ENCODE measurements at places on chromosomes 3 and 15.

DNA sequence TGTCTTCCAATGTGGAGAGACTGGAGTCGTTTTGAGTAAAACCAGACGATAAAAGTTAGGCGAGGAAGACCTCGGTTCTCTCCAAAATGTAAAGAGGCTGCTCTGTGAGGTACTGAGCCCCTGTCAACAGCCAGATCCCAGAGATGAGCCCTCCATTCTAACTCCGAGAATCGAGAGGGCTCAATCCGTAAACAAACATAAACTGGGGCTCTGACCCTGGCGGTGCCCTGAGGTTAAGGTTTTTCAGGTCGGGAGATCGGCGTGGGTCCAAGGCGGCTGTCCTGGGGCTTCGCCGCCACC, 417 bp downstream of the TBCCD1 start:
- no peak for DNase-seq

DNA sequence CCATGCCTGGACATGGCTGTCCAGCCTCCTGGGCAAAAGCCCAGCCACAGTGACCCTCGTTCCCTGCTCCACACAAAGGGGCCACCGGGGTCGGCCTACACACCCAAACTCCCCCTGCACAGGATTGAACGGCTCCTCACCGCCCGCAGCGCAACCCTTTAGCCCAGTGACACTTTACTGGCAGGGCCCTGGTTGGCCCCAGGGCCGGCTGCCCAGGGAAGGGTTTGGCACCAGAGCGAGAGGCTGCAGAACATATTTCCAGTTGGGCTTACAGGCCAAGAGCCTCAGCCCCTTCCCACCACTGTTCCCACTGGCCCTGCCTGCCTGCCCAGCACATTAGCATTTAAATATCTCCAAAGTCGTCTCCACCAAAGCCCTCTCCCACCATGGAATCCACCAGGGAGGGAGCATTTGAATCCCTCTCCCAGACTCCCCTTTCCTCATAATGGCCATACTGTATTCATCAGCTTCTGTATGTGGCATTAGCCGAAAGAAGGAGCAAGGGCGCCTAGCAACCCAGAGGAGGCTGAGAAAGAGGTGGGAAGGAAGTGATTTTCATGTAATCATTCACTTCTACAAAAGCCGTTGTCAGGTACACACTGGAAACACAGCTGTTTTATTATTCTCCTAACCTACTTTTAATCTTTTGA, 85.4 kb downstream of the SLC6A11 start:
- no peak for DNase-seq

GRCh38 chr3:184786280-184786941, 25.6 kb upstream of the VPS8 start:
- DNase-seq, result peak; percentile 42

DNA sequence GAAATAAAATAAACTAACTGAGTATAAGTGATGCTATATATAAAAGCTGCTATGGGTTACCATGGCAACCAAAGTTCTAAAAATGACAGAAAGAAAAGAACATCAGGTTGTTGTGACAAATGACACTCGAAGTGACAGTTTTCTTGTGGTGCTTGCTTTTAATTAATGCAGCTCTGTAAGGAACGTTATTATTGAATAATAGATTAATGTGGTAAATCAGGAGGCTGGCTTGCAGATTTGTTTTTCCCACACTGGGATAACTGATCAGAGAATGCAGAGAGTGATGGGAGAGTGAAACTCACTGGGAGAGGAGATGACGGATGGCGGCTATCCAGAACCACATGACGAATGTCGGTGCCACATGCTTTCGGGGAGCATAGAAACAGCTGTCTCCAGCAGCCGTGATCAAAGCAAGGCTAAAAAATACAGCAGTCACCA, 207.0 kb upstream of the ATP10A start:
- DNase-seq, result no peak

- no peak for DNase-seq
Observed at GRCh38 chr15:70995383-70995970, 102.9 kb downstream of the LRRC49 start.

DNA sequence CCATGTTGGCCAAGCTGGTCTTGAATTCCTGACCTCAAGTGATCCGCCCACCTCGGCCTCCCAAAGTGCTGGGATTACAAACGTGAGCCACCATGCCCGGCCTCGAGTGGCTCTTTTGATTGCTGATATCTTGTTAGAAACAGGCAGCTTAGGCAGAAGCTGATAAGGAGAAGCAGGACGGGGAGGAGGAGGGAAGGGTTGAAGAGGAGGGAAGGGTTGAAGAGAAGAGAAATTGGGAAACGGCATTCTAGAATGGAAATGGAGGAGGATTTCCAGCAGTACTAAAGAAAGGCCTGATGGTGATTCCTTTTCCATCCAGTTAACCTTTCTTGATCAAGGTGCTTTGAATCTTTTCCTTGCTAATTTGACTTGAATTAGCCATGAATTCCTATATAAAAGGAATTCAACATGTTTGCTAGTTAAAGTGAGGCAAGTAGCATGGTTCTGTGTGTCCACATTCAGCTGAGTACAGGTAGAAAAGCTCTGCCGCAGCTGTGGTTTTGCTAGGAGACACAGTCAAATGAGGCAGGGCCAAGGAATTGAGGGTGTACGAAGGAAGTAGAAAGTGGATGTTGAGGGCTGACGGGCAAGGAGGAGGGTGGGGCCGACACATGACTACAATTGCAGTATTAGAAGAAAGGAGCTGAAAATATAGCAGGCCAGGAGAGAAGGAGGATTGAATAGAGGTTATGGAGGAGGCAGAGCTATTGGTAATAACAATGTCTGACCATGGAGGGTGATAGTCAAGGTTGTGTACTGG, 27.2 kb upstream of the ATP1B3 start:
- DNase-seq, result no peak

- no peak for DNase-seq
Observed at GRCh38 chr15:51191072-51191670, 96.5 kb upstream of the TNFAIP8L3 start.

DNA sequence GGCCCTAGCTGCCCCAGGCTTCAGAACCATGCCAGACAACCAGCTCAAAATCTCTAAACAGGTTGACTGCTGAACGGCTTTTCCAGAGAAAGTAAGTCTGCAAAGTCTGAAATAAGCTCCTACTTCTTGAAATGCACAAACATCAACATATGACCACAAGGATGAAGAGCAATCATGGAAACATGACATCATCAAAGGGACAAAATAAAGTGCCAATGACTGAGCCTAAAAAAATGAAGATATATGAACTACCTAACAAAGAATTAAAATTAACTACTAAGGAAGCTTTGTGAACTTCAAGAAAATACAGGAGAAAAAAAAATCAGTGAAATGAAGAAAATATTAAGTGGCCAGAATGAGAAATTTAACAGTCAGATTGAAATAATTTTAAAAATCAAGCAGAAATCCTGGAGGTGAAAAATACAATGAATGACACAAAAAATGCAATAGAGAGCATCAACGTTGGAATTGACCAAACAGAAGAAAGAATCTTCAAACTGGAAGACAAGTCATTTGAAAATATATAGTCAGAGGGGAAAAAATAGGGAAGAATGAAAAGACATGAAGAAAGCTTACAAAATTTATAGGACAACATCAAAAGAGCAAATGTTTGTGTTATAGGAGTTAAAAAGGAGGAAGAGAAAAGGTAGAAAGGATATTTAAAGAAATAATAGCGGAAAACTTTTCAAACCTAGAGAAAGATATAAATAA, 364.2 kb downstream of the OCA2 start:
- no peak for DNase-seq

GRCh38 chr3:169827712-169828111, 15.0 kb upstream of the LRRC34 start:
- no peak for DNase-seq

DNA sequence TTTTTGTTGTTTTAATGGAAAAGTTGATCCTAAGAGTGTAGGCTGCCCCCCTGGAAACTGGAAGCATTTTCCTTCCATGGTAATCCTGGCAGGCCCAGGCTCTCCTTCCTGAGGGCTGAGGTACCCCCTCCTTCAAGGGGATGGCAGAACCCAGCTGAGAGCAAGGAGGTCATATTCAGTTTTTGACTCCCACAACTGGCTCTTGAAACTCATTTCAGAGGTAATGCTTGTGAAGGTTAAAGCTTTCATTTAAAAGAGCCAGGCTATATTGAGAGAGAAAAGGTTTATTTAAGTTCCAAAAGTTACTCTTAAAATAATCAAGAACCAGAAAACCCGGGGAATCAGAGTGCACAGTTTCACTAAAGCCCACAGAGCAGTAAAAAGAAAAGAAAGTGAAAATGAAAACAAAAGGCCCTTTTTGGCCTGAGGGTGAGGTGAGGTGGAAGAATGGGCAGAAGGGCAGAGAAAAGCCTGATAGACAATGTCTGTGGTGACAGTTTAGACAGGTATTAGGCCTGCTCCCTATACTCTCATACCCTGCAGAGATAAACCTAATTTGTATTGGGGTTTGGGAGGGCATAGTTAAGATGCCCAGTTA, 47.0 kb upstream of the RBP1 start:
- no peak for DNase-seq

GRCh38 chr3:36060950-36061349, 319.4 kb upstream of the STAC start:
- no peak for DNase-seq

DNA sequence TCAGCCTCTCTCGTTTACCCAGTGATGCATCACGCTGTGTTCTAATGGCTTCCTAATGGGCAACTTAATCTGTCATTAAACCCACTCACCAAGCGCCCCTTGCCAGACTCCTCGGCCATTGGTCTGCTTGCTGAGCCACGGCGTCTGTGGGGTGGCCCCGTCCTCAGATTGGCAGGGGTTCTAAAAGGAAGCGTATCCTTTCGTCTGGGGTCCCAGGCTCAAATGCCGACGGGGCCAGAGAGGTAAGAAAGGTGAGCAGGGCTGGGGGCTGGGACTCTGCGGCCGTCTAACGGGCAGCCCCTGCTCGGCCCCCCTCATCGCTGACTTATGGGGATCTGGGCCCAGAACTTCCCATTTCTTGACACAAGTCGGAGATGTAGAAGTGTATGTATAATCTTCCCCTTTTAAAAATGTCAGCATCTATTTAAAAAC, 315.1 kb upstream of the PROK2 start:
- no peak for DNase-seq

DNA sequence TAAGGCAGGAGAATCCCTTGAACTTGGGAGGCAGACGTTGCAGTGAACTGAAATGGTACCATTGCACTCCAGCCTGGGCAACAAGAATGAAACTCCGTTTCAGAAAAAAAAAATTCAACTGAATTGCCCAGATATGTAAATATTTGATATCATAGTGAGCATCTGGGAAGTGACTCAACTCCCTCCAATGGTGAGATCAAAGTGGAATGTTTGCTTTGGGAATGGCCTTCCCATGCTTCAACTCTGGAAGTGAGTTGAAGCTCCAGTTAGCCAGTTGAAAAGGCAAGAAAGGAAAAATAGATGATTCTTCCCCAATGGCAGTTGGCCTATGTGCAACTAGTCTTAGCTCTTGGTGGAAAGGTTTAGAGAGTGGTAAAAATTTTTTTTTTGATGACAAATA, 131.6 kb upstream of the CMC1 start:
- DNase-seq, result no peak

DNA sequence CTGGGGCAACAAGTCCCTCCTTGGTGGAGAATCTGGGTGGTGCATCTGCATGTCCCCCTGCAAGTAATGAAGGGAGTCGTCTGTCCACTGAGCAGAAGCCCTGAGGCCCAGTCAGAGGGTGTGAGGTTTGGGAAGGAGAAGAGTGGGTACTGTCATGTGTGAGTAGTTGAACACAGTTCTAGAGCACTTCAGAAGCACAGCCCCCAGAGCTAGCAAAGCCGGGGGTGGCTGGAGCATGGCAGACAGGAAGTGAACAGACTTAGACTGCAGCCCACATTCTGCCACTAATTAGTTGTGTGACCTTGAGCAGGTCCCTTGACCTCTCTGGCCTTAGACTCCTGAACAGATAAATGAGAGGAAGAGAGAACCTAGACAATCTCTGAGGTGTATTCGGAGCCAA, 207.6 kb downstream of the UACA start:
- no peak for DNase-seq
